ENCODE measurements at places on chromosomes 5 and 9.

DNA sequence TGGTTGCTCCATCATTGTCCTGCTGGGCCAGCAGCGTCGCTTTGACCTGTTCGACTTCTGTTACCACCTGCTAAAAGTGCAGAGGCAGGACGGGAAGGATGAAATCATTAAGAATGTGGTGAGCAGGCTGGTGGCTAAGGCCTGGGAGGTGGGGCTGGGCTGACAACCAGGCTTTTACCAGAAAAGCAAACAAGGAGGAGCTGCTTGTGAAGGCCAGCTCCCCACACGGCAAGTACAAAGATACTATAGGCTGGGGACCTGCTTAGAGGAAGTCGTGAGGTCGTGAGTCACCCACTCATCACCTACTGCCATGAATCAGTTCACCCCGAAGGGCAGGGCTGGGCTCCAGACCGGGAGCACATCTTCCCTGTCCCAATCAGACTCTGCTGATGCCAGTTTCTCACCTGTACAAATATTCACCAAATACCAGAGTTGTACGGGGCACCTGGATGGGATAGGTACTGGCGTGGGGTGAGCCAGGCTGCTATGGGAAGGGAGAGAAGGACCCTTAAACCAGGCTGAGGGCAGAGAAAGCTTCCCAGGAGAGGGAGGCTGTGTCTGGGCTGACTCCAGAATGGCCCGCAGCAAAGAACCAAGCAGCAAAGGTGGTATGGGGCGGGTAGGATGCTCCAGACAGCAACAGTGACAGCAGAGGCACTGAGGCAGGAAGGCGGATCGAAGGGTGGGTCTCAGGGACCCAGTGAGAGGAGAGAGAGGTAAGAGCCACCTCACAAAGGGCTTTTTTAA, 69.3 kb upstream of the NIPAL4 start:
- no peak for DNase-seq

GRCh38 chr5:160960592-160960991, 108.6 kb upstream of the ATP10B start:
- no peak for DNase-seq

GRCh38 chr5:176132471-176133288, 105.5 kb upstream of the SIMC1 start:
- DNase-seq, result no peak

DNA sequence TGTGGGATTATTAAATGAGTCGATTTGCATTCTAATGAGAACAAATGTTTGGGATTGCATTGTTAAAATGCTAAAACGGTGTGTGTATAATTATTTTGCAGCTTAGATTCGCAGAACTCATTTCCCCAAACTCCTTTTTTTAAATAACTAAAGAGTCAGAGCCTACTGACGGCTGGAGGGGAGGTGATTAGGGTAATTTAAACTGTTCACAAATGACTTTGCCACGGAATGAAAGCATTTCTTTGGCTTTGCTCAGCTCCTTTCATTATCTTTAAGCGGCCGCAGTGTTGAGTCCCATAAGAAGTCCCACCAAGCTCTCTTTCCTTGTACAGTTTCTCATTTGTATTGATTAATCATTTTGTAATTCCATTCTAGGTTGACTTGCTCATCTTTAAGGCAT, 1632.8 kb downstream of the MAT2B start:
- DNase-seq, result no peak

DNA sequence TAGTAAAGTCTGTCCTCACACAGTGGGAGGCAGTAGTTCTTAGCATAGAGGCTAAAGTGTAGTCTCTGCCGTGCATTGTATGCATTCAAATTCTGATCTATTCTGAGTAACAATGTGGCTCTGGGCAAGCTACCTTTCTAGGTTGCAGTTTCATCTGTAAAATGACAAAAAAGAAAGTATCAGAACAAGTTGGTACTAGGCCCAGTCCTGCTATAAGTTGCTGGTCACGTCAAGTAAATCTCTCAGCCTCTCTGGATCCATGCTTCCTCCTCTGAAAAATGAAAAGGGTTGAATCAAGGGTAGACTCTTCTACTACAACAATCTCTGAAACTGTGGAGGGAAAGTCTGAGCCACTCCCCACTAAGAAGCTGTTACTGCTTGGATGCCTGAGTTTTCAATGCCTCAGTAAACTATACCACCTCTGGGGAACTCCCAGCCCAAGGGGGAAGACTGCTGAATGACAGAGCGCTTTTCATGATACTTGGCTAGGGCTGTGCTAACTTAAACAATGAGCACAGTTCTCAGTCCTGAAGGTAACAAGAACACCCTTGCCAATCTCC, 34.5 kb upstream of the SPARC start:
- DNase-seq, result no peak

GRCh38 chr5:180641566-180641900, 7.9 kb downstream of the FLT4 start:
- no peak for DNase-seq

GRCh38 chr9:85716031-85716877, 25.5 kb downstream of the AGTPBP1 start:
- DNase-seq, result no peak

DNA sequence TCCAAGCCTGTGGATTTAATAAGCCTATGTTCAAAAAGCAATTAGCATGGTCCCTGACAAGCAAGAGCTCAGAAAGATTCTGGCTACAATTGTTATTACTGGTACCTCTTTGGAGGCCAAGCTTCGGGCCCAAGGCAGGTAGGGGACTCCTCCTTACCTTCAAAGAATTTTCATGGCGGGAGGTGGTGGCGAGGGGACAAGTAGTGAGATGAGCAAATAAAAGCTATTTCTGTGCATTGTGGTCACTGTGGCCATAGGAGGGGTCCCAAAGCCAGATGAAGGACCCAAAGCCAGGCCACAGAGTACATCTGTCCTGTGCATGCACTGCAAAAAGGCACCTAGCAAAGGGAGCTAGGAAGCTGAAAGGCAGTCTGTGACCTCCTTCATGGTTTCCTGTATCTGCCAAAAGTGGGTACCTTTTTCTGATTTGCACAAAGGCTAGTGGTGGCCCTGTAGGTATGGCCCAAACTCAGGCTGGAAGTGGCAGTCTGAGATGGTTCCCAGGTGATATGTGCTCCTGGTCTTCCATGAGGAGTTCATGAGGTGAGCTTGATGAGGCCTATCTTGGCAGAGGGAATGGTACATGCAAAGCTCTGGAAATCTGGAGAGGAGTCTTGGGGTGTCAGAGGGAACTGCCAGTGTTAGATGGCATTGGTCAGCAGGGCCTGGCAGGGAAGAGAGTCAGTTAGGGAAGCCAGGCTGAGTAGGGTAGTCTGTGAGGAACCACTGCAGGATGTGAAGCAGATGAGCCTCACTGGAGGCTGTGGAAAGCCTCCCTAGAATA, 3.3 kb upstream of the CXXC5 start:
- DNase-seq, result no peak

GRCh38 chr5:174920906-174921550, 196.6 kb downstream of the MSX2 start:
- DNase-seq, result no peak

DNA sequence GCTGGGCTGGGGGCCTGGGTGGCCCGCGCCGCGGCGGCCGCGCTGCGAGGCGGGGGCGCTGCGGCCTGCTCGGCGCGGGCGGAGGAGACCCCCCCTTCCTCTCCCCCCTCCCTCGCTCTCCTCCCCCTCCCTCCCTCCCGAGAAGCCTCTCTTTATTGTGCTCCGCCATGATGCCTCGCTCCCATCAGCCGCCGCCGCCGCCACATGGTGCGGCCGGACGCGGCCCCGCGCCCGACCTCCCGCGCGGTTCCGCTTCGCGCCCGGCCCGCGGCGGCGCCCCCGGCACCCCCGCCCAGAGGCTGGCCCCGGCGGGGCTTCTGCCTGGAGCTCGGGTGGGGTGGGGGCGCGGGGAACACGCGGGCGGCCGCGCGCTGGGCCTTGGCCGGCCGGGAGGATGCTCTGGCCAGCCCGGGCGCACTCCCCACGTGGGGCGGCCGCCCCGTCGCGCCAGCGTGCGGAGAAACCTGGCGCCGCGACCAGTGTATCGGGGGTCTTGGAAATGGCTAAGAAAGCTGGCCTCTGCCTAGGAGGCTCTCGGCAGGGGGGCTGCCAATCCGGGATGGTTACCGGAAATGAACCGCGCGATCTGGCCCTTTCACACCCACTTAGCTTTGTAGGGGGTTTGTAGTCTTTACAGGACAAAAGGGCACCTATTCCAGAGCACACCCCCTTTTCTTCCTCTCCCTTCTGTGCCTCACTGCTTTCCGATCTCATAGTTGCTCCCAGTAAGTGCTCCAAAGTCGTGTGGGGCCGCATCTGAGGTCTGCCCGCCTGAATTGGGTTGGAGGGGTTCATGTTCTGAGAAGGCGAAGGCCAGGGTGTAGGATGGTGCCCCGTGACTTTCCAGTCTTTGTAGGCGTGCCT, 1.0 kb downstream of the SET start:
- DNase-seq, result peak; percentile 21

DNA sequence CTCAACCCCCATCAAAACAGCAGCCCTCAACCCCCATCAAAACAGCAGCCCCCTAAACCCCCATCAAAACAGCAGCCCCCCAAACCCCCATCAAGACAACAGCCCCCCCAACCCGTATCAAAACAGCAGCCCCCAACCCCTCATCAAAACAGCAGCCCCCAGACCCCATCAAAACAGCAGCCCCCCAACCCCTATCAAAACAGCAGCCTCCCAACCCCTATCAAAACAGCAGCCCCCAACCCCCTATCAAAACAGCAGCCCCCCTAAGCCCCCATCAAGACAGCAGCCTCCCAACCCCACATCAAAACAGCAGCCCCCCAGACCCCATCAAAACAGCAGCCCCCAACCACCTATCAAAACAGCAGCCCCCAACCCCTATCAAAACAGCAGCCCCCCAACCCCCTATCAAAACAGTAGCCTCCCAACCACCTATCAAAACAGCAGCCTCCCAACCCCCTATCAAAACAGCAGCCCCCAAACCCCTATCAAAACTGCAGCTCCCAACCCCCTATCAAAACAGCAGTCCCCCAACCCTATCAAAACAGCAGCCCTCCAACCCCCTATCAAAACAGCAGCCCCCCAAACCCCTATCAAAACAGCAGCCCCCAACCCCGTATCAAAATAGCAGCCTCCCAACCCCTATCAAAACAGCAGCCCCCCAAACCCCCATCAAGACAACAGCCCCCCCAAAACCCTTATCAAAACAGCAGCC, 1.2 kb downstream of the TPPP start:
- DNase-seq, result no peak

GRCh38 chr5:113020461-113021273, 44.1 kb downstream of the DCP2 start:
- DNase-seq, result no peak

GRCh38 chr9:129694243-129694646, 28.8 kb downstream of the PRRX2 start:
- no peak for DNase-seq

DNA sequence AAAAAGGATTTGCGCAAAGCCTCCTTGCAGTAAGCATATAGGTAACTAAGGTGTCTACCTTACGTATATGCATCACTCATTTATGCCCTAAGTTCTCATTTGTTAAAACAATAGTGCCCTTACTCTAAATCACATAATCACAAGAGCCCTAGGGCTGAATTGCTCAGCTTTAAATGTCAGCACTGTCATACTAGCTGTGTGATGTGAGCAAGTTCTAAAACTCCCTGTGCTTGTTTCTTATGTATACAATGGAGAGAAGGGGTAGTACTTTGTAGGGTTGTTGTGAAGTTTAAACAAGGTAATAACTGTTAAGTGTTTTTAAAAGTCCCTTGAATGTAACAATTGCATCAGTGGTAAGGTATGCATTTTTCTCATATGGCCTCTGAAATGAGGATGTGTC, 169.5 kb upstream of the DMRT1 start:
- DNase-seq, result no peak

DNA sequence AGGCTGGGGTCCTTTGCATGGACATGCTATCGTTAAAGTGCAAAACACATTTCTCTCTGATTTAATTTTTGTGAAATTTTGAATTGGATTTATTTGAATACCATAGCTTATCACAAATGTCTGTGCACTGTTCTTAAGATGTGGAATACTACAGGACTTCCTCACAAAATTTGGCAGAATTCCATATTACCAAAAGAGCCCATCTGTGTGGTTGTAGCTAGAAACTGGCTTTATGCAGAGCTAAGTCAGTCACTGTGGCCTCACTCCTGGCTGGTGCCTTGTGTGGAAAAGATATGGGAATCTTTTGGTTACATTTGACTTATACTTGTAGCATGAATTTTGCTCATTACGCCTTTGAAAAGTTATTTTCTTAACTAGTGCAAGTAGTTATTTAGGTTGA, 35.5 kb downstream of the ACO1 start:
- no peak for DNase-seq

- no peak for DNase-seq
These were observed 1.8 kb upstream of the SH2D3C start for GRCh38 chr9:127780126-127780885.

- DNase-seq, result no peak
These were observed 34.2 kb upstream of the MSH3 start for GRCh38 chr5:80620211-80620610.

DNA sequence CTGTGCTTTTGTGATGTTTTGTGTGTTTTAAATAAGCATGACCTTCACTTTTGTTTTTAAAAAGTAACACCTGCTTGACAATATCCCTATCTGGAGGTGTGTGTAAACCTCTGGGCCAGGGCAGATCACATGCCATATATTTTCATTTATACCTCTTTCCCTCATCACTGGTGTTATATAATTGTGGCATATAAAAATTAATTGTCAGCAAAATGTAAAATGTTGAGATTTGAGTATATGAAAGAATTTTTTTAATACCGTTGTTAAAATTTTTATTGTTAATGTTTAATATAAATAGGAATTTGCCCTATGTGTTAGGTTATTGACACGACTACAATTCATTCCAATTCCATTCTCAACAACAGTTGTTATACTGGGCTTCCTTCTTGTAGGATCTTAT, 6.5 kb downstream of the CDH12 start:
- no peak for DNase-seq

- DNase-seq, result no peak
These were observed 369.0 kb upstream of the IRX4 start for GRCh38 chr5:2251751-2252150.

- no peak for DNase-seq
These were observed 1038.7 kb downstream of the PTPRD start for GRCh38 chr9:9574080-9574479.

- no peak for DNase-seq
These were observed 473.9 kb downstream of the NR2F1-AS1 start for GRCh38 chr5:93107141-93107540.

GRCh38 chr5:142296914-142297417, 27.9 kb downstream of the SPRY4 start:
- no peak for DNase-seq

DNA sequence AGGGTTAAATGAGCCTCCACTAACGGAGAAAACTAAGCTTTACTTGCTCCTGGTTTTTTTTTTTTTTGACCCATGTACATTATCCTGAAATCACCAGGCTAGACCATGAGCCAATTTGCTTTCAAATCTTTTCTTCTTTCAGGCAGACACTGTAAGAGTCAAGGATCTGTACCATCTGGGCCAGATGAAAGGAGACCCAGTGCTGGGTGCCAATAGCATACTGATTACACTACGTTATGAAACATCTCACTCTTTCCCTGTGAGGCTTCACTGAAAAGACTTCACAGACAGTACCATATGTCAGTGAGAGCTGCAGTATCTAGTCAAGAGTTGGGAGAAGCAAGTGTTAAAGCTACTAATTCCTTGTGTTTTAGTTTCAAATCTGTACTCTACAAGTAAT, 161.2 kb upstream of the PTPRD start:
- no peak for DNase-seq
